ENCODE measurements at places on chromosomes 4 and X. TPM values are rescaled to one million over a fixed set of nuclear protein-coding genes. Genes with fewer than 3 reads are reported as not detected.

Gene MAP7D2
- 42.8 TPM for total RNA-seq

Gene IQSEC2
- total RNA-seq = 1.8 TPM

Gene RHOXF2
- total RNA-seq = not detected

Gene KLHL4
- not detected for total RNA-seq

Gene MAGEA10
- total RNA-seq = not detected

Gene TLL1
- 16.2 TPM for total RNA-seq

Gene CXorf65
- not detected for total RNA-seq

GRCh38 chrX:47706575-47706974, 47.6 kb upstream of the UXT start:
- no peaks in the 10 kb centered on the region for H3K4me1 ChIP-seq
- no peaks in the 10 kb centered on the region for H3K27me3 ChIP-seq
- H3K36me3 ChIP-seq = no peaks in the 10 kb centered on the region
- H3K4me3 ChIP-seq = no peak overlapping the region

- H3K36me3 ChIP-seq = no peaks in the 10 kb centered on the region
- no peaks in the 10 kb centered on the region for H3K4me1 ChIP-seq
- H3K4me3 ChIP-seq = no peak overlapping the region
- H3K27ac ChIP-seq = no peak overlapping the region
- no peaks in the 10 kb centered on the region for H3K27me3 ChIP-seq
These were observed 37.7 kb downstream of the ACE2 start for GRCh38 chrX:15563056-15563455.

GRCh38 chr4:11312389-11312788, 116.3 kb downstream of the HS3ST1 start:
- no peak overlapping the region for H3K4me3 ChIP-seq
- H3K36me3 ChIP-seq = no peaks in the 10 kb centered on the region
- no peaks in the 10 kb centered on the region for H3K27me3 ChIP-seq
- no peak for DNase-seq
- H3K27ac ChIP-seq = no peak overlapping the region

GRCh38 chrX:53263597-53264094, 17.7 kb downstream of the IQSEC2 start:
- no peaks in the 10 kb centered on the region for H3K4me1 ChIP-seq
- no peak overlapping the region for H3K27ac ChIP-seq
- no peaks in the 10 kb centered on the region for H3K36me3 ChIP-seq
- H3K27me3 ChIP-seq = no peaks in the 10 kb centered on the region
- no peak for DNase-seq

DNA sequence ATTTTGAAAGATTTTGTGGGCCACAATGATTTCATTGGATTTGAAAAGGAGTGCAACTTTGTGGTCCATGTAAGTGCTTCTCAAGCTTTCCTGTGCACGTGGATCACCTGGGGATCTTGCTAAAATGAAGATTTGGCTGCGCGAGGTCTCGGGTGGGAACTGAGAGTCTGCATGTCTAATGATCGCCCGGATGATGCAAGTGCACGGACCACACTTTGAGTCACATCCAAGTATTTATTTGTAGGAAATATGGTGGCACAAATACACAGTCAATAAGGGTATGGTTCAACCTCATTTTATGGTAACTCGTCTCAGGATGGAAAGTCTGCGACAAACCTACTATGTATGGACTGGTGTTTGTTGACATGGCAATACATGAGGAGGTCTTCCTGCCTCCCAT, 899 bp downstream of the BMX start:
- H3K27ac ChIP-seq = no peak overlapping the region
- H3K36me3 ChIP-seq = no peaks in the 10 kb centered on the region
- no peak for DNase-seq
- H3K27me3 ChIP-seq = no peaks in the 10 kb centered on the region
- no peak overlapping the region for H3K4me3 ChIP-seq

GRCh38 chr4:185582651-185583400, 47.5 kb upstream of the PDLIM3 start:
- no peaks in the 10 kb centered on the region for H3K27me3 ChIP-seq
- no peak overlapping the region for H3K4me3 ChIP-seq
- H3K36me3 ChIP-seq = no peaks in the 10 kb centered on the region
- no peak overlapping the region for H3K27ac ChIP-seq
- H3K4me1 ChIP-seq = no peaks in the 10 kb centered on the region

- H3K27me3 ChIP-seq = no peaks in the 10 kb centered on the region
- H3K27ac ChIP-seq = no peak overlapping the region
- no peak for DNase-seq
- no peaks in the 10 kb centered on the region for H3K36me3 ChIP-seq
These were observed 150.5 kb upstream of the DDIT4L start for GRCh38 chr4:100340512-100341485.

- no peak overlapping the region for H3K27ac ChIP-seq
- no peaks in the 10 kb centered on the region for H3K27me3 ChIP-seq
- H3K4me1 ChIP-seq = peaks cover 3% of the 10 kb centered on the region
- no peak for DNase-seq
These were observed 4.4 kb downstream of the SORCS2 start for GRCh38 chr4:7196736-7197135.

- H3K27ac ChIP-seq = no peak overlapping the region
- H3K36me3 ChIP-seq = no peaks in the 10 kb centered on the region
- no peaks in the 10 kb centered on the region for H3K27me3 ChIP-seq
- DNase-seq = no peak
- H3K4me3 ChIP-seq = no peak overlapping the region
These were observed 116.6 kb downstream of the PAPSS1 start for GRCh38 chr4:107603430-107603829.

DNA sequence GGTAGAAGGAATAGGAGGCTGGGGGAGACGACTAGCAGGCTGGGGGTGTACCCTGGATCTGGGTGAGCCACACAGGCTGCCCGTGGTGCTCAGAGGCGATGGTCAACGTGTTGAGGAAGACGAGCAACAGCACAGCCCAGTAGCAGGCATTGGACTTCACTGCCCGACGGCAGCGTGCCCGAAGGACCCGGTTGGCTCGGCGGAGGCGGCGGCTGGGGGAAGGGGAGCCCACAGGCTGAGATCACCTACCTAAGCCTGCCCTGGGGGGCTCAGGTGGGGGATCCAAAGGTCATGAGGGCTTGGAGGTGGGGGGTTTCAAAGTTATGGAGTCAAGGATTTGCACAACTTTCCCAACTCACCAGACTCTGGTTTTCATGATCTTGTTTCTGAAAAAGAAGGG, 7.3 kb downstream of the CACNA1F start:
- H3K4me3 ChIP-seq = no peak overlapping the region
- no peaks in the 10 kb centered on the region for H3K27me3 ChIP-seq
- no peak overlapping the region for H3K27ac ChIP-seq
- no peaks in the 10 kb centered on the region for H3K4me1 ChIP-seq

All from Caco-2 (cell line).